ENCODE measurements at places on chromosomes 1 and 21.

DNA sequence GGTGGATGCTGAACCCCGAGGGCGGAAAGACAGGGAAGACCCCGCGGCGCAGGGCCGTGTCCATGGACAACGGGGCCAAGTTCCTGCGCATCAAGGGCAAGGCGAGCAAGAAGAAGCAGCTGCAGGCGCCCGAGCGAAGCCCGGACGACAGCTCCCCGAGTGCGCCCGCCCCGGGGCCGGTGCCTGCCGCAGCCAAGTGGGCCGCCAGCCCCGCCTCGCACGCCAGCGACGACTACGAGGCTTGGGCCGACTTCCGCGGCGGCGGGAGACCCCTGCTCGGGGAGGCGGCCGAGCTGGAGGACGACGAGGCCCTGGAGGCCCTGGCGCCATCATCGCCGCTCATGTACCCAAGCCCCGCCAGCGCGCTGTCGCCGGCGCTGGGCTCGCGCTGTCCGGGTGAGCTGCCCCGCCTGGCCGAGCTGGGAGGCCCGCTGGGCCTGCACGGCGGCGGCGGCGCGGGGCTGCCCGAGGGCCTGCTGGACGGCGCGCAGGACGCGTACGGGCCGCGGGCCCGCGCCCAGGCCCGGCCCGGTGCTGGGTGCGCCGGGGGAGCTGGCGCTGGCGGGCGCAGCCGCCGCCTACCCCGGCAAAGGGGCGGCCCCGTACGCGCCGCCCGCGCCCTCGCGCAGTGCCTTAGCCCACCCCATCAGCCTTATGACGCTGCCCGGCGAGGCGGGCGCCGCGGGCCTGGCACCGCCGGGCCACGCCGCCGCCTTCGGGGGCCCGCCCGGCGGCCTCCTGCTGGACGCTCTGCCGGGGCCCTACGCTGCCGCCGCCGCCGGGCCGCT, 20.7 kb downstream of the FOXO6 start:
- DNase-seq = peak; percentile 46

- no peak for DNase-seq
These were observed 30.2 kb upstream of the VPS26C start for GRCh38 chr21:37297364-37297763.

DNA sequence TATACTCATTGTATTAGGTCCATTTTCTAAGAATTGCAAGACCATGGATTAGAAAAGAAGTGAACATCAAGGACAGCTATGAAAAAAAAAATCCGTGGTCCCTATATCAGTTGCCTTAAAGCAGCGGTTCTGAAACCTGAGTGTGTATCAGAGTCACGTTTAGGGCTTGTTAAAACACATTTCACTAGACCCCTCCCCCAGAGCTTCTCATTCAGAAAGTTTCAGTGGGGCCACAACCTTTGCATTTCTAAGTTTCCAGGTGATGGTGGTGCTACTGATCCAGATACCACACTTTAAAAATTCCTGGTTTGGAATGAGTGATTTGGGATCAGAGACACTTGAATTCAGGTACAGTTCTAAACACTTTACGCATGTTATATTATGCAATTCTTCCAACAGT, 96.1 kb upstream of the PRMT6 start:
- no peak for DNase-seq

- DNase-seq = no peak
These were observed 129.9 kb downstream of the PATJ start for GRCh38 chr1:61872206-61872605.
